ENCODE measurements at places on chromosomes 7 and 10.
A peak's percentile ranks its signal among the peaks of the same experiment; 100 is the strongest.

GRCh38 chr10:22370320-22370719, 25.0 kb downstream of the SPAG6 start:
- no peak for DNase-seq

- DNase-seq: no peak
Measured at GRCh38 chr10:85151506-85151905, 823.1 kb downstream of the CCSER2 start.

DNA sequence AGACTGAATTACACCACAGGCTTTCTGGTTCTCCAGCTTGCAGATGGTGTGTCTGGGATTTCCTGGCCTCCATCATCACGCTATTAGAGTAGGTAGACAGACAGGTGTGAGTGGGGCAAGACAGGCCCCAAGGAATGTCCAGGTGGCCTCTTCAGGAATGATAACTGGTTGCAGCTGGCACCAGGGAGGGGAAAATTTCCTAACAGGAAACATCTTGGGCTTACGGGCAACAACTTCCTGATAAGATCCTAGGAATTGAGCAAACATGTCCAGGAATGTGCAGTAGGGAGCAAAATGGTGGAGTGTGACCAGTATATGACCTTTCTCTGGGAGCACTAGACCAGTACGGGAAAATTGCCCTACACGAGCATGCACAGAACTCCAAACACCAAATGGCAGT, 11.3 kb downstream of the XRCC2 start:
- DNase-seq: peak; percentile 41

DNA sequence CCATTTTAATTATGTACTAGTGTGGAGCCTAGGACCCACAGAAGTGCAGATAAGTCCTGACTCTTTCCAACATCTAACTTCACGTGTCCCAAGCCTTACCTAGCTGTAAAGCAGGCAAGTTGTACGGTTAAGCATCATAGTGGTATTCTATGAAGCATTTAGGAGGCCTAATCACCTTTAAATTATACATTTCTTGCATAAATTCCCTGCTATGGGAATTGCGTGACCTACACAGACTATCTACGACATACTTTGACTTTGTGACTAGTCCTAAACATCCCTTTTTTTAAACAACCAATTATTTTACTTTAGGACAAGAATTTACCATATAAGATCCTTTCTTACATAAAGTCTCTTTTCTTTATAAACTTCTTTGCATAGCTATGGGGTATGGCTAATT, 37.7 kb upstream of the LRGUK start:
- no peak for DNase-seq

- no peak for DNase-seq
Measured at GRCh38 chr10:17200001-17200911, 1.2 kb downstream of the TRDMT1 start.

- no peak for DNase-seq
Measured at GRCh38 chr10:27188897-27189296, 33.7 kb downstream of the MASTL start.

GRCh38 chr7:126659124-126659523, 593.6 kb downstream of the GRM8 start:
- no peak for DNase-seq

- DNase-seq: no peak
Measured at GRCh38 chr7:45573661-45574415, at the start of gene ADCY1. ADCY1 (plus strand) TSS chr7:45574368; CDS start chr7:45574544, 176 bp downstream.

DNA sequence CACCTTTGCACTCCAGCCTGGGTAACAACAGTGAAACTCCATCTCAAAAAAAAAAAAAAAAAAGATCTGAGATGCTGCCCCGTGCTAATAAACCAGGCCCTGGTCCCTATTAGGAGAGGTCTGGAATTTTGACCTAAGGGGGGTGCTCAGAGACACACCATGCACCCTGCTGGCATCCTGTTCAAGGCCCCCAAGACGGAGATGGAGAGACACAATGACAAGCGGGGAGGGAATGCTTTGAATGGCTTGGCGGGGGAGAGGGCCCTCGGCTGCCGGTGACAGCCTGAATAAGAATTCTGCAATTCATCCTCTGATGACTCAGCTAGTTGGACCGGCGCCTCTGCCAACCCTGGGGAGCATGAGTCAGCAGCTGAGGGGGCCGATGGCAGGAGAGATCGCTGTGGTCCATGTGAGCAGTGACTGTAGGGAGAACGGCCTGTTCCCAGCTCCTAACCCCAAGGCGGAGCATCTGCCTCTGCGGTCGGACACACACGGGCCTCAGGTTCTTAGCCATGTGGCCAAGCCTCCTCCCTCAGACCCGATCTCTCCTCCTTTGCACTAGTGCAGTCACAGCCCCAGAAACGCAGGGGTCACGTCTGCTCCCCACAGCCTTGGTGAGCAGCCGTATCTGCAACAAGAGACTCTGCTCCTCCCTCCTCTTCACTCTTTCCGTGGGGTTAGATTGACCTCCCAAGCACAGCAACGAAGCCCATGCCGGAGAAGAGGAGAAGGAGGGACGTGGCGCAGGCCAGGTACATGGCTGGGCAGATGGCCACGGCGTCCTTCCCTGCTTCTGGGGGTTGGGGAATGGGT, 14.9 kb downstream of the TRIM56 start:
- DNase-seq: peak; percentile 98

GRCh38 chr10:103199488-103199887, 6.4 kb upstream of the NT5C2 start:
- DNase-seq: no peak

GRCh38 chr7:44276571-44277221, 48.7 kb downstream of the CAMK2B start:
- DNase-seq: no peak

DNA sequence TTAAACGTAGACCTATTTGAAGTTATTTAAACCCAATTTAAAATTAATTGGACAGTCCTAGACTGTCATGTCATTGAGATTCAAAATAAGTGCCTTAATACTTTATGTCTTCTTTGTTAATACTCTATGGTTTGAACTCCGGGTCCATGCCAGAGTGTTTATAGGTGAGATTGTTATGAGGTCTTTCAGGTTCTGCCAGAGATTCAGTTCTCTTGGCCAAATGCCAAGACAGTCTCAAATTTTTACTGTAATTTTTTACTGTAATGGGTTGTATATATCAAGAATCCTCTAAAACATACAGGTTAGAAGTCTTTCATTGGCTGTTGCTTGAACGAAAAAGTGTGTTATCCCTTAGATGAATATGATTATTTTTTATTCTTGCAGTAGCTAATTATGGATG, 3.9 kb downstream of the ADD3 start:
- peak; percentile 47 for DNase-seq

GRCh38 chr7:72055426-72055825, 356.7 kb downstream of the CALN1 start:
- DNase-seq: no peak

- no peak for DNase-seq
Measured at GRCh38 chr10:120432209-120432608, 24.8 kb upstream of the PLPP4 start.

DNA sequence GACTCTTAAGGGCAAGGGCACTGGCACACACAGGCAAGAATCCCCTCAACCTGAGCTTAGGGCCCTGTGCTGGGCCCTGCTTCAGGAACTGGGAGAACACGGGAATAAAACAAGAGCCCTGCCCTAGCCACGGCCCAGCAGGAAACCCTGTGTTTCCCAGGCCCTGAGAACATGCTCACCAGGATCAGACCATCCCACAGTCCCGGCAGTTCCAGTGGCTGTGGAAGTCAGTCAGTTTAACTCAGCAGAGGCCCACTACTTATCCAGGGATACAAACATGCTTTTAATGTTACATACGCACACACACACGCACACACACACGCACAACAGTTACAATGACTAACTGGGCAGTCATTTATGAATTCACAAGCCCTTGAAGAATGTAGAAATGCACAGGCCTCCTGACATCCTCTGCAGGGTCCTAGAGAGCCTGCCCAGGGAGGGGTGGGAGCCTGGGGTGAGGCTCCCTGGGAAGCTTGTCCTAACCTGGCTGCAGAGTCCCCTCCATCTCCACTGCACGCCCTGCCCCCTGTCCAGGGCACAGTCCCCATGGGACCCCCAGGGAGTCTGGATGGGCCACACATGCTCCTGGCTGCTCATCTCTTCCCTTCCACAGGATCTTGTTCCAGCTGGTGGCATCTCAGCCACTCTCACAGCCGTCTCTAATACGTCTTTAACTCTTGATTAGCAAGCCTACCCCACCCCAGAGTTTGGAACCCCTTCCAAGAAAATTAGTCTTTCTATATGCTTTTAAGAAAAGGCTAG, 97.6 kb downstream of the TCERG1L start:
- DNase-seq: no peak

DNA sequence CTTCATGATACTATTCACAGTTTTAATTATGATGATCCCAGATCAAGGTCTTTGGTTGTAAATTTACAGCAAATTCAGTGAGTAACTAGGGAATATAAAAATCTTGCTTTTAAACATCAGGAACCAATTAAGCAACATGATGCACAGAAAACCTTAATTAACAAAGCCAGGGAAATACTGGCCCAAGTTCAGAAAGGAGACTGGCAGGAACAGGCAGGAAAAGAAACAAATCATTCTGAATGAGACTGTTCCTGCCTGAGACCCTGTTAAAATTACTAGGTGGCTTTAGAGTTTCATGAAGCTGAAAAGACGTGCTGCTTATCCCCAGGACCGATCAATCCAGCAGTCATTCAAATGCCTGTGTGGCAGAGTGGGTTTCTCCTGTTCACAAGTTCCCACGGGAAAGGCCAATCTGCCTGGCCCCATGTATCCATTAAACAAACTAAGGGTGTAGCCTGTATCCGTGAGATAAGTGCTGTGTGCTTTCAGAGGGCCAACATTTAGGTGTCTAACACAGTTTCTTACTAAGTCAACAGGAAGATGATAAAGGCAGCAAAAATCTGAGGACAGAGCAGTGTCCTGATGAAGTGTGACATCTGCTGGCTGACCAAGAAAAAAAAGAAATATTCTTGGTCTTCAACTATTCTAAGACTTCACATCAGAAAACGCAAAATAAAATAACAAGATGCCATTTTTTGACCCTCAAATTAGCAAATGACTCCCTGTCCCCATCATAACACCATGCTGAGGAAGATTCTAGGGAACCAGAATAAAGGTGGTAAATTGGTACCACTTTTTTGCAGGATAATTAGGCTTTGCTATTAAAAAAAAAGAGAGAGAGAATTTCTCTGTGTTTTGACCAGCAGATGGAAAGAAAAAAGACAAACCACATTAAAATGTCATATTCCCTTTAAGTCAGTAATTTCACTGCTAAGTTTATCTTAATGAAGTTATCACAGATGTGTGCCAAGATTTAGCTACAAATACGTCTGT, 34.2 kb downstream of the PUS7 start:
- no peak for DNase-seq

DNA sequence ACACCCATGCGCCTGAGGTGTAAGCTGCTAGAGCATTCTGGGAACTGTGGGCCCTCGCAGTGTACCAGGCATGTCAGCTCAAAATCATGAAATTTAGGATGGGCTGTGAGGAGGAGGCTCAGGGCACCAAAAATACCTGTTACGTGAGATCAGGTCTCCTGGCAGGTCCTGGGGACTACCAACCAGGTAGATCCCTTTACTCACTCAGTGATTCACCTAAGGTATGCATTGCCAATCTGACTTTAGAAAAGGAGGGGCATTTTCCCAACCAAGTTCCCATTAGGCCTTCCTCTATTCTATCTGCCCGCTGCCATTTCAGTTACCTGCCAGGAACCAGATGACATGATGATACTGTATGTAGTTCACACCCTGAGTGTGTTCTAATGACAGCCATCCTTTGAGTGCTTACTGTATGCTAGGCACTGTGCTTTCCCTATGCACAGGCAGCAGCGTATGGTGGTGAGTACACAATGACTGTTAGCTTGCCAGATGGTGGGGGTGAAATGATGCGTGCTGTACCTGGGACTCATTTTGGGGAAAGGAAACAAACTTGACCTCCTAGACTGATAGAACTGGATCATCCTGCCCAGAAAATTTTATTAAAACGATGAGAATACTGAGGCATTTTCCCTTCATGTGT, 62.0 kb downstream of the CFAP58 start:
- DNase-seq: no peak

- no peak for DNase-seq
Measured at GRCh38 chr7:28957064-28957750, 923 bp downstream of the TRIL start.

DNA sequence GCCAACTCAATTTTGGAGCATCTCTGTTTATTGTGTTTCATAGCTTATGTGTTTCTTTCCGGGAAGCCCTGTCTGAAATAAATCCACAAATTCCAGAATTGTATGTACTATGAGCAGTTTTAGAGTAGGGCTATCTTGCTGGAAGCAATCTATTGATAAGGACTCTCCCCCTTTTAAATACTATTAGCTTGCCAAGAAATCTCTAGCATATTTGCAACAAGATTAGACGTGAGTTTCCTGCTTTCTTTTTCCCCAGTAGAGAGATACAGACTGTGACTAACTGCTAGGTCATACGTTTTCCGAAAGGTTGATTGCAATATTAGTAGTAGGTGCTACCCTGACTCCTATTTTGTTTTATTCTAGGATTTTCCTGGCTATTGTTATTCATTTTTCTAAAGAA, 277.0 kb downstream of the MALRD1 start:
- DNase-seq: no peak

DNA sequence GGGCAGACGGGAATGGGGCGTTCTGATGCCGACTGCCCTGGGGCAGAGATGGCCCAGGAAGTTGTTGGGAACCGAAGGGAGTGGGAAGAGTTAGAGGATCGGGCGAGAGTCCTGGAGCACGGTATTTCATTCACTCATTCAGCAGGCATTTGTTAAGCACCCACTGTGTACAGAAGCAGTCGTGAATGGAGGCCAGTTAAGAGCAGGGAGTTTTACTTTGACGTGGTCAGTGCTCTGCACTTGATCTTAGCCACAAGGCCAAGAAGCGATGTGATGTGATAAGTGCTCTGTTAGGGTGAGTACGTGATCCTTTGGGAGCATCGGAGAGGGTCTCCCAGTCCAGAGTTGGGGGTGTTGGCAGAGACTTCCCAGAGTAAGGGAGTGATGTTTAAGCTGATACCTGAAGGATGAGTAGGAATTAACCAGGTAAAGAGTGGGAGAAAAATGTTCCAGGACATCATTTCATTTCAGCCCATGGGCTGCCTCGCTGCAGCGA, 890 bp downstream of the ZFYVE27 start:
- DNase-seq: no peak

DNA sequence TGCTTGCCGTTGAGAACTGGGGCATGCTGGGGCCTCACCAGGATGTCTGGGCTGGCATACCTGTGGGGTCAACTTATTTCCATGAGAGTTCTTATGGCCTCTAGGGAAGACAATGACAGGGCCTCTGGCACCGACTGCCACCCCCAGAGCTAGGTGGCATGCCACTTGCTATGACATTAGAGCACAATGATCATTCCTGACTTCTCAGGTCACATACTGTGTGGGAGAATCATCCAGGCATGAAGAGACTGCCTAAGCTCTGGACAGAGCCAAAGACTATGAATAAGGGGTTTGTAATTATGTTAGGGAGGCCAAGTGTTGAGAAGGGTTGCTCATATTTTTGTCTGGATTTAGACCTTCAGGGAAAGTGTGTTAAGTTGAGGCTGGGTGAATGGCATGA, 97.5 kb downstream of the PTPN20 start:
- no peak for DNase-seq

DNA sequence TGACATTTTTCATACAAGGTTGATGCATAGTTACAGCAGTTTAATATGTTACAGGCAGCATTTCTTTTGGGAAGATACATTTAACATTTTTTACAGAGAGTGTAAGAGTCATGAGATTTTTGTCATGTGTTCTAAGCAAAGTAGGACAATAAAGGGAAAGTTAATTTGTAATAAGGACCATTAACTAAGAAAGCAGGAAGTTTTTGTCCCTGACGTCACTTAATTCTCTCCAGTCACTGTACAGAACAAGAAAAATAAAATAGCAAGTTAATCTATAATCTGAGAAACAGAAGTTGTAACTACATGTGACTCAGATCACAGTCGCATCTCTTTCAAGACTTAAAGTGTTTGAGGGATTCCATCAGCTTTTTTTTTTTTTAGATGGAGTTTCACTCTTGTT, 49.5 kb upstream of the CAPZA2 start:
- DNase-seq: no peak

Data from PC-9 (cell line).